A549 treated with Mapracorat at 1 μM for 4 hours (cell line): ENCODE measurements at places on chromosomes 2 and 18. TPM values are rescaled to one million over a fixed set of nuclear protein-coding genes. Genes with fewer than 3 reads are reported as not detected.

The MYO1B gene
- 46.1 to 61.0 TPM (median 50.1 TPM) in 5 replicates for total RNA-seq

The PCARE gene
- not detected in 5 replicates for total RNA-seq

The C1GALT1C1L gene
- 2.0 to 2.5 TPM (median 2.3 TPM) in 5 replicates for total RNA-seq

The LRP2 gene
- total RNA-seq, result 0.03 to 0.06 TPM in 2 of 5 replicates, not detected in the others

The EFR3B gene
- 10.0 to 10.5 TPM (median 10.3 TPM) in 5 replicates for total RNA-seq

The COA5 gene
- 16.5 to 27.6 TPM (median 24.6 TPM) in 5 replicates for total RNA-seq

The NAB1 gene
- total RNA-seq, result 27.8 to 39.3 TPM (median 36.6 TPM) in 5 replicates

The SCG2 gene
- 0.98 to 1.4 TPM (median 1.1 TPM) in 5 replicates for total RNA-seq
